ENCODE measurements at places on chromosomes 7 and 10.

DNA sequence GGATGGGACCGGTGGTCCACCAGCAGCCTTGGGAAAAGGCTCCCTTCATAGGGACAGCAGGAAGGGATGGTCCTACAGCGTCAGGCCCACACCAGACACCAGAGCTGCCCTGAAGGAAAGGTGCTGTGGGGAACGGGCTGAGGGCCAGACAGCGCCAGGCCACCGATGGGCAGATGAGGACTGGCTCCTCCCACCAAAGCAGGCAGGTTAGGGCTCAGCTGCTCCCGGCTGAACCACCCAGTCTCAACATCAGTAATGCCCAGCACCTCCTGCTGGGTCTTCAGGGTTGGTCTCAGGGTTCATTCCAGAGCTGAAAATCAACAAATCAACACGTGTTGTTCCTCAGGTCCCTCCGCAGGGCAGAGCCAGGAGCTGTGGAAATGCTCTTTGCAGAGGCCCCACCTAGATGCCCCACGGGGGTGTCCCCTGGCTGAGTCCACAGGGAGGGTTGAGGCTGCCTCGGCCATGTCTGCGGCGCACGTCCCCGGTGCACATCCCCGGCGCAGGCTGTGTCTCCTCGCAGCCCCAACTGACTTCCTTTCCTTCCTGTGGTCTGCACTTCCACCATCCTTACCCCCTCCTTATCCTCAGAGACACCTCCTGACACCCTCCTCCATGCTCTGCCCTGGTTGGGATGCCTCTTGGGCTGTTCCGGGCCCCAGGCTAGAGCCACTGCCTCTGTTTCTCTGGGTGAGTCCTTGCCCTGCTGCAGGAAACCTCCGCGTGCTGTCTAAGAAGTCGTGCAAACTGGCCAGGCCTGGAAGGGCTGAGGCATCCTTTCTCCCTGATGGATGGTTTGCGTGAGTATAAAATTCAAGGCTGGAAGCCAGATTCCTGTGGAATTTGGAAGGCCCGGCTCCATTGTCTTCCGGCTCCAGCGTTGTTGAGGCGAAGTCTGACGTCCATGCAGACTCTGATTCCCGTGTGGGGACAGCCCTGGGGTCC is 32.8 kb upstream of the CFAP46 start:
- no peak for DNase-seq

- no peak for DNase-seq
Measured at GRCh38 chr7:50262916-50263690, 41.4 kb upstream of the IKZF1 start.

DNA sequence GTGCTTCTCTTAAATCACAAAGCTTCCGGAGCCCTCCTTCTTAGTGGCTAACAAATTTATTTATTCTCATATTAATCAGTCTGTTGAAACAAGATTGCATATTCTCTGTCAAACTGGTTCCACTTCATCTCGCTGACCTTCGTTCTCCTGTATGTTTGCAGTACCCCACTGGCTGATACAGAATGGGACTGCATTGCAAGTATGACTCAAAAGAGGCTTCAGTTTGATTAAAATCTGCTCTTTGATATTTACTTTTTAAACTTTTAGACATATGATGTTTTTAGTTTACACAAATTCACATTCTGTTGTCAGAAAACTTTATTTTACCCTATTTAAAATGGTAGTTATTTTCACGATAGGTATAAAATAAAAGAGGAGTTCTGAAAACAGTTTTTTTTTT is 14.3 kb upstream of the ARHGAP12 start:
- DNase-seq, result no peak

- no peak for DNase-seq
Measured at GRCh38 chr7:33639552-33640197, 265.7 kb upstream of the BMPER start.

DNA sequence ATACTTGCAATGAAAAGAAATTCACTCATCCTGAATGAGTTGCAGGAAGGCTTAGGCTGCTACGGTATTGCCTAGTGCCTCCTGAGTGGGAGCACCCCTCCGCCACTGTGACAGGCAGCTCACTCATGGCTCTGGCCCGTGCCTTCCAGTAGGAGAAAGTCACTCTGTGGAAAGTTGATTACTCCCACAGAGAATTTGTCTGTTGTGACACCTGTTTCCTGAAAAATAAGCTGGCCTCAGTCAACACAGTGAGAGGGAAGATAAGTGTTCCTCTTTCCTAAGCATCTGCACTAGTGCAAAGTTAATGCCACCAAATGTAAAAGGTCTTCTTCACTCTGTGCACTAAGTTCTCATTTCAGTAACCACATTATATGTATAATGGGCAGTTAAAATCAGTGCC is 158.8 kb upstream of the INHBA start:
- DNase-seq, result no peak

- no peak for DNase-seq
Measured at GRCh38 chr10:88592906-88593305, 6.3 kb downstream of the LIPJ start.

DNA sequence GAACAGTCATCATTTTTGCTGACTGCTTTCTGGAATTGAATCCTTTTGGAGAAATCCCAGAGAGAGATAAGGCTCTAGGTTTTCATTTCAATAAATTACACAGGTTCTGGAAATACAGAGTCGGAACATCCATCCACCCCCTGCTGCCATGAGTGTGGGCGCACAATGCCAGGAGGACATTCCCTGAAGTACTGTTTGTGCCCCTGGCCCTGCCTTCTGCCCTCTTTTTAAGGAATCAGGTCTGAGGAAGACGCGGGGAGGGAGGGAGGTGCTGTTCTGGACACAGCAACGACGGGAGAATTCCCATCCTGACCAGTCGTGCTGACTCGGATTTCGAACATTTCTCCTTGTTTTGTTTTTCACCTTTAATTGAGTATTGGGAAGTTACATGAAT is 69.0 kb downstream of the SEC61G start:
- no peak for DNase-seq

Data from AG04450 (cell line).